A673 (cell line): ENCODE measurements at places on chromosomes 6 and 20.
A peak's percentile ranks its signal among the peaks of the same experiment; 100 is the strongest.

- peak; percentile 91 for DNase-seq
- H3K4me1 ChIP-seq: peaks cover 82% of the 10 kb centered on the region
- H3K36me3 ChIP-seq: no peaks in the 10 kb centered on the region
- H3K27ac ChIP-seq: peak overlapping the region; percentile 28
- H3K4me3 ChIP-seq: peak overlapping the region; percentile 22
Measured at GRCh38 chr6:15264902-15265761, 19.3 kb downstream of the JARID2 start.

DNA sequence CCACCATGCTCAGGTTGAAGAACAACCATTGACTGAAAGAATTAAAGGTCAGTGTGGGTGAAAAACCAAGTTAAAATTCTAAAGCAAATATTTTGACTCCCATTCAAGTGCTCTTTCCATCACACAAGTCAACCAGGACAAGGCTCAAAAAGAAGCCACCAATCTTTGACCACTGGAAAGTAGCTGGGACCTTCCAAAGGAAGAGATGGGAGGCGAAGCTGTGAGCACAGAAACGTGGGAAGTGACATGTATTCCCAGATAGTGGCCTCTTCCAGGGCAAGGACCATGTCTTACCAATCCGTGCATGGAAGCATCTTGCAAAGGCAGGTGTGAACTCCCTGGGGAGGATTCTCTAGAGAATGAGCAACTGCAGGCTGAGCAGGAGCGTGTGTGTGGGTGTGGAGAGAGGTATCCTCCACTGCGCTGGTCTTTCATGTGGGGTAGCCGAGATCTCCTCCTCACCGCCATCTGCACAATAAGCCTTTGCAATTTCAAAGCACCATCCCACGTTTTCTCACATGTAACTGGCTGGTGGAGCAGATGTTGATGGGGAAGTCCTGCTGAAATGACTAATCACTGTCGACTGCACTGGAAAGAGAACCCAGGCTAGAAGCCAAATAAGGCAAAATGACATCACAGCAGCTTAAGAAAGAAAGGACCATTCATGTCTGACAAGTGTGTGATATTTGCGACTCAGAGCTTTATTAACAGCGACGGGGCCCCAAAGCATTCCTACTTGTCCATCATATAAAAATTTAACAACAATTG is 189.4 kb upstream of the RREB1 start:
- no peaks in the 10 kb centered on the region for H3K36me3 ChIP-seq
- peak; percentile 40 for DNase-seq
- H3K4me3 ChIP-seq: no peak overlapping the region
- H3K4me1 ChIP-seq: peaks cover 11% of the 10 kb centered on the region

GRCh38 chr6:91240878-91241603 is 654.2 kb upstream of the MAP3K7 start:
- H3K36me3 ChIP-seq: no peaks in the 10 kb centered on the region
- H3K4me3 ChIP-seq: no peak overlapping the region
- no peaks in the 10 kb centered on the region for H3K4me1 ChIP-seq
- no peak for DNase-seq
- H3K27me3 ChIP-seq: no peaks in the 10 kb centered on the region

DNA sequence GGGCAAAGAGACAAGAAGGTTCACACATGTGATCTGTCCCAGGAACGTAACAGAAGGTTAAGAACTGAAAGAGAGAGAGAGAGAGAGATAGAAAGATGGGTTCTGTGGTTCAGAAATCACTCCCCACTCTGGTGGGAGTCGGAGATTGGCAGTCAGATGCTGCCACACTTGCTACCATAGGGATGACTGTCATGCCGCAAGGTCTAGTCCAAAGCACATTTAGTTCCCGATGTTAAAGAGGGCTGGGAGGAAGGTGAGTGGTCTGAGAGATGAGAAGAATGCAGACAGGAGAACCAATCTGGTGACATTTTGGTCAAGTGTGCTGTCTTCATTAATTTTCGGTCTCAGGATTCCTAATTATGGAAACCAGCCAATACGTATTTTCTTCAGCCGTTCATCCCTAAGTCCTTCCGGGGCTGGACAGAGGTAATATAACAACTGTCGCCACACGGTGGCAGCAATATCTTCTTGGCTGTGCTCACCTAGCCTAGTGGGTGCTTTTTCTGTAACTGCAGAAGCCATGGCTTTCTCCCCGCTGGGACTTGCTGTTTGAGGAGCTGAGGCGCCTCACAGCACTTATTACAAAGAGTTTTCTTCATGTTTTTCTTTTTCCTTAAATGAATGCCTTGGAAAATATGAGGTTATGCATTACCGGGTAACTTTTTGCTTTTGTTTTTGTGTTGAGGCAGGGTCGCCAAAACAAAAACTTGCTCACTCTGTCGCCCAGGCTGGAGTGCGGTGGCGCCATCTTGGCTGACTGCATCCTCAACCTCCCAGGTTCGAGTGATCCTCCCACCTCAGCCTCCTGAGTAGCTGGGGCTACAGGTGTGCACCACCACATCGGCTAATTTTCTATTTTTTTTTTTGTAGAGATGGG is 46.0 kb downstream of the SLC35D3 start:
- H3K27ac ChIP-seq: no peak overlapping the region
- no peak overlapping the region for H3K4me3 ChIP-seq
- no peaks in the 10 kb centered on the region for H3K36me3 ChIP-seq
- no peaks in the 10 kb centered on the region for H3K4me1 ChIP-seq
- H3K27me3 ChIP-seq: no peaks in the 10 kb centered on the region

DNA sequence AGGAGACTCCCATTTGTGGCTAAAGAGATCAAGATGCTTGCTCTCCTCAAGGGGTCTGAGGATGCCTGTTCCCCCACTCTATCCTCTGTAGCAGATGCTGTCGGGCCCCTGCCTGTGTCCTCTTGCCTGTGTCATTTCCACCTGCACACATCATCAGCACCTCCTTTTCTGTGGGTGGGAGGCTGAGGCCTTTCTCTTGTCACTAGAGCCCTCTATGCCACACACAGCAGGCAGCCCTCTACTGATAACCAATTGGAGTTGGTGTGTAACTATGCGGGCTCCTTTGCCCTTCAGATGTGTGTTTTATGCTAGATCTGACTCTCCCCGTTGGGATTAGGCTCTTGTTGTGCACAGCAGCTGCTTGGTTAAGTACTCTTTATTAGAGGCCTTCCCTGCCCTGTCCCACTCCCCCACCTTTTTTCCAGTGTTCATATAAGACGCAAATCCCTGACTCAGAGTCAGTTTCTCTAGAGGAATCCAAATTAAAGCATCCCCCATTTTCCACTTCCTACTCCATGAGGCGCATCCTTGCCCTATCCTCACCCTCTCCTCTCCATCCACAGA is 7.7 kb downstream of the TREML2 start:
- no peak overlapping the region for H3K27ac ChIP-seq
- DNase-seq: no peak
- H3K4me1 ChIP-seq: no peaks in the 10 kb centered on the region
- H3K4me3 ChIP-seq: no peak overlapping the region
- peaks cover 31% of the 10 kb centered on the region for H3K27me3 ChIP-seq
- no peaks in the 10 kb centered on the region for H3K36me3 ChIP-seq

GRCh38 chr6:14127611-14128010 is 10.0 kb downstream of the CD83 start:
- H3K4me3 ChIP-seq: no peak overlapping the region
- H3K27ac ChIP-seq: peak overlapping the region; percentile 71
- peaks cover 40% of the 10 kb centered on the region for H3K4me1 ChIP-seq
- no peaks in the 10 kb centered on the region for H3K36me3 ChIP-seq
- no peak for DNase-seq

DNA sequence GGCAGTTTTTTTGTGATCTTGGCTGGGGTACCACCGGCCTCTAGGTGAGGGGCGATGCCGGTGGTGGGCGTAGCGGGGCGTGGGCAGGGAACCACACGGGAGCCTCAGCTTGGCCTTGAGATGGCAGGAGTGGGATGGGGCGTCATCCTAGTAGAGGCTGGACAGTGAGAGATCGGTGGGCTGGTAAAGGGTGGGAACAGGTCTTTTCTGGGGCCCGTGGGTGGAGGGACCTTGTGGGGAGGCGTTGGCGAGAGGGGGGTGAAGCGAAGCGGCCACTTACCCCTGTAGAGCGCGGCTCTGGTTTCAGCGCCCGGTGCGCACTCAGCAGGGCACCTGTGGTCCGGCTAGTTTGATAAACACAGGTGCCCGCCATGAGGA is 12.0 kb downstream of the ITPR3 start:
- no peaks in the 10 kb centered on the region for H3K36me3 ChIP-seq
- no peak overlapping the region for H3K27ac ChIP-seq
- no peak for DNase-seq
- H3K27me3 ChIP-seq: no peaks in the 10 kb centered on the region
- peak overlapping the region; percentile 47 for H3K4me3 ChIP-seq
- H3K4me1 ChIP-seq: peaks cover 19% of the 10 kb centered on the region

DNA sequence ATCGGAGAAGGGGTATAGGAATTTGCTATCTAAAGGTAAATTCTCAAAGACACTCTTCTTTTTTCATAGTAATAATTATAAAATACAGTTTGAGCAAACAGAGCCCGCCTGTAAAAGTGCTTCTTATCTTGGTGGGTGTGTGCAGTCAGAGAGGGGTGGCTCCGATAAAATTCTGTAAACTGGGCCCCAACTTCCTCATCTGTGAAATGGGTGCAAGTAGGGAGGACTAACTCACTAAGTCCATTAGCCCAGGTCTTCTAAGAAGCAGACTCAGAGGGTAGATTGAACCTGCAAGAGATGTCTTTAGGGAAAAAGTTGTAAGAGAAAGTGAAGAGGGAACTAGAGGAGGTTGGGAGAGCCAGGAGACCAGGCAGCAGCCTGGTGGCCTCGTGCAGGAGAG is 245.8 kb upstream of the RREB1 start:
- H3K4me3 ChIP-seq: no peak overlapping the region
- no peaks in the 10 kb centered on the region for H3K27me3 ChIP-seq
- DNase-seq: no peak
- peaks cover 29% of the 10 kb centered on the region for H3K4me1 ChIP-seq
- no peaks in the 10 kb centered on the region for H3K36me3 ChIP-seq

DNA sequence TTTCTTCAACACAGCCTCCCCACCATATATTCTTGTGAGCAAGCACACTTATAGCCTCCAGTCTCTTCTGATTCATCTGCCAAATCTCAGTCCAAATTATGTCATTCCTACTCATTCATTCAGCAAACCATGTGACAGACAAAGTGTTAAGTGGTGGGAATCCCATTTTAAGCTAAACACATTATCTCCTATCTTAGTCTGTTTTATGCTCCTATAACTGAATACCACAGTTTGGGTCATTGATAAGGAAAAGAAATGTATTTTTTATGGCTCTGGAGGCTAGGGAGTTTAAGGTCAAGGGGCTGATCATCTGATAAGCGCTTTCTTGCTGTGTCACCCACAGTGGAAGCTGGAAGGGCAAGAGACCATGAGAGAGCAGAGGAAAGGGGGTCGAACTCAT is 23.9 kb upstream of the SMIM13 start:
- DNase-seq: no peak
- no peaks in the 10 kb centered on the region for H3K36me3 ChIP-seq
- no peaks in the 10 kb centered on the region for H3K4me1 ChIP-seq

- no peak for DNase-seq
- H3K27me3 ChIP-seq: no peaks in the 10 kb centered on the region
- no peak overlapping the region for H3K27ac ChIP-seq
- no peak overlapping the region for H3K4me3 ChIP-seq
- no peaks in the 10 kb centered on the region for H3K4me1 ChIP-seq
- no peaks in the 10 kb centered on the region for H3K36me3 ChIP-seq
Measured at GRCh38 chr6:134111726-134112125, 59.3 kb upstream of the SLC2A12 start.

DNA sequence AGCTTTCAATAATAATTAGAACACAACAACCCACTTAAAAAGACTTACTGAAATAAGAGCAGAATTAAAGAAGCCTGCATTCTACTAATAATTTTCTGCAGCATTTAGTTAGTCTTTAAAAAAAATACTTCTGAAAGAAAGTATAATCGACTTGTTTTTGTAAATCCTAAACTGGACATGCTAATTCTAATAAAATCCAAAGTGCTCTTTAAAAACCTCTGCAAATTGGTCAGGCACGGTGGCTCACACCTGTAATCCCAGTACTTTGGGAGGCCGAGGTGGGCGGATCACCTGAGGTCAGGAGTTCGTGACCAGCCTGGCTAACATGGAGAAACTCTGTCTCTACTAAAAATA is 57.5 kb upstream of the ARMH2 start:
- no peak overlapping the region for H3K27ac ChIP-seq
- no peak for DNase-seq
- H3K4me1 ChIP-seq: peaks cover 5% of the 10 kb centered on the region
- H3K36me3 ChIP-seq: no peaks in the 10 kb centered on the region
- H3K4me3 ChIP-seq: no peak overlapping the region
- no peaks in the 10 kb centered on the region for H3K27me3 ChIP-seq

- H3K36me3 ChIP-seq: no peaks in the 10 kb centered on the region
- no peak overlapping the region for H3K4me3 ChIP-seq
- no peak overlapping the region for H3K27ac ChIP-seq
- H3K27me3 ChIP-seq: no peaks in the 10 kb centered on the region
Measured at GRCh38 chr6:98777762-98778161, 56.6 kb upstream of the POU3F2 start.

- H3K27me3 ChIP-seq: no peaks in the 10 kb centered on the region
- DNase-seq: no peak
- H3K27ac ChIP-seq: no peak overlapping the region
- H3K36me3 ChIP-seq: no peaks in the 10 kb centered on the region
- H3K4me3 ChIP-seq: no peak overlapping the region
Measured at GRCh38 chr6:43705996-43706395, 18.4 kb upstream of the MRPS18A start.

- no peak overlapping the region for H3K27ac ChIP-seq
- no peak overlapping the region for H3K4me3 ChIP-seq
- H3K36me3 ChIP-seq: no peaks in the 10 kb centered on the region
- no peak for DNase-seq
- no peaks in the 10 kb centered on the region for H3K27me3 ChIP-seq
Measured at GRCh38 chr6:136677344-136677743, 114.9 kb downstream of the MAP3K5 start.

- no peak overlapping the region for H3K4me3 ChIP-seq
- no peaks in the 10 kb centered on the region for H3K36me3 ChIP-seq
- no peaks in the 10 kb centered on the region for H3K4me1 ChIP-seq
- H3K27ac ChIP-seq: no peak overlapping the region
- peak; percentile 72 for DNase-seq
Measured at GRCh38 chr6:70884074-70884983, 72.5 kb downstream of the B3GAT2 start.

DNA sequence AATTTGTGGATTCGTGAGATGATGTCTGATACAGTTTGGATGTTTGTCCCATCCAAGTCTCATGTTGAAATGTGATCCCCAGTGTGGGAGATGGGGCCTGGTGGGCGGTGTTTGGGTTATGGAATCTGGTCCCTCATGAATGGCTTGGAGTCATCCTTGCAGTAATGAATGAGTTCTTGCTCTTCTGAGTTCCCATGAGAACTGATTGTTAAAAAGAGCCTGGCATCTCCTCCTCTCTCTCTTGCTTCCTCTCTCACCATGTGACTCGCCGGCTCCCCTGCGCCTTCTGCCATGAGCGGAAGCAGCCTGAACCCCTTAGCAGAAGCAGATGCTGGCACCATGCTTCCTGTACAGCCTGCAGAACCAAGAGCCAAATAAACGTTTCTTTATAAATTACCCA is 30.5 kb upstream of the RPP40 start:
- no peak for DNase-seq
- no peak overlapping the region for H3K4me3 ChIP-seq
- H3K27me3 ChIP-seq: no peaks in the 10 kb centered on the region
- no peak overlapping the region for H3K27ac ChIP-seq
- peaks cover 49% of the 10 kb centered on the region for H3K4me1 ChIP-seq

- DNase-seq: peak; percentile 62
- H3K4me3 ChIP-seq: no peak overlapping the region
- H3K27ac ChIP-seq: no peak overlapping the region
- no peaks in the 10 kb centered on the region for H3K36me3 ChIP-seq
- no peaks in the 10 kb centered on the region for H3K27me3 ChIP-seq
Measured at GRCh38 chr6:113122060-113122459, 735.1 kb upstream of the MARCKS start.

GRCh38 chr6:46505693-46506512 is 14.7 kb upstream of the RCAN2 start:
- no peaks in the 10 kb centered on the region for H3K27me3 ChIP-seq
- H3K4me3 ChIP-seq: no peak overlapping the region
- no peaks in the 10 kb centered on the region for H3K4me1 ChIP-seq
- H3K36me3 ChIP-seq: no peaks in the 10 kb centered on the region
- H3K27ac ChIP-seq: no peak overlapping the region
- no peak for DNase-seq
